Activated CD4-positive, alpha-beta T cell treated with anti-CD3 and anti-CD28 coated beads, Interleukin-2, amount 50 U/mL, for 1 hour (primary cell): ENCODE measurements at places on chromosomes 1 and 21.

DNA sequence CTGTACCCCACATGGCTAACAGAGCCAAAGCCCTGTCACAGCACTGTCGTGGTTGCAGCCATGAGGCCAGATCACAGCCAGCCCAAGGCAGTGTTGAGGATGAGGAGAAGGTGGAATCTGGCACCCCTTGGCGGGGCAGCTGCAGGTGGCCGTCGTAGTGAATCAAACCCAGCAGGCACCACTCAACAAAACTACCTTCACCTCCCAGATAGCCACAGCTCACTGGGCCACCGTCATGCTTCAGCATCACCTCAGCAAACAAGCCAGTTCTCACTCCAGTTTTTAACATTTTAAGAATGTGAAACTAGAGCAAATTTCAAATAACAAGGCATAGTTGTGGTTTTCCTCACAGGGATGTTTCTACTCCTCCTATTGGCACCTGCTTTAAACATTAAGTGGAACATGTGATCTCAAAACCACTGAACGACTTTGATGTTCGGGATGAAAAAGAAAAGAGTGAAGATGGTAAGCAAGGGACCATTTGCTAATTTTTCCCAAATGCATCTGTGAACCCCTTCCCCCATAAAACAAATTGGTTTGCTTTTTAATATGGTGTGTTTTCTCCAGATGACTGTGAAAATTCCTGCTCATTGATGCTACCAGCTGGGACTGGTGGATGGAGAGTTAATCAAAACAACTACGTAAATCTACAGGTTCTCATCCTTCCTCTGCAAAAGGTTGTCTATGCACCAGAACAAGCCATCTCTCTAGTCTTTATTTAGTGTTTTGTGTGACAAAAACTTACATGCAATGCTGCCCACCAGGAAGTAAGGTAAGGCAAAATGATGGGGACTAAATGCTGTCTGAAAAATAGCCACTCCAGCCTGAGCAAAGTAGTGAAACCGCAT, 45.5 kb downstream of the TOR1AIP2 start:
- no peak for DNase-seq

GRCh38 chr1:11684070-11684469, 3.1 kb upstream of the MAD2L2 start:
- no peak for DNase-seq

DNA sequence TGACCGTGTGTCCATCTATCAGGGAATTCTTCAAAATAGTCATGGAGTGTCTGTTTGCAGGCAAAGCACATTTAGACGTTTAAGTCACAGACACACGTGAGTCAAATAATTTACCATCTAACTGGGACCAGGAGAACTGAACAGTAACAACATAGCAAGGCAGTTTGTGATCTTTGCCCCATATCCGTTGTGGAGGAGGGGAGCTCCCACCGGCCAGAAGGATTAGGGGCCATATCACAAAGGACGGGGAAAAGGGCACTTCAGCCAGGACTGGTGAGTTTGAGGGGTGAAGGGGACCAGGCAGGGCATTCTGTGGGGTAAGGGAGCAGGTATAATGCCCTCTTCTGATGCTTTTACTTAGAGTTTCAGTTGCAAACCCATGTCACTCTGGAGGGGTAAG, 22.9 kb downstream of the ELAPOR1 start:
- no peak for DNase-seq

GRCh38 chr1:1068517-1069055, 5.5 kb downstream of the RNF223 start:
- DNase-seq: peak; percentile 65

DNA sequence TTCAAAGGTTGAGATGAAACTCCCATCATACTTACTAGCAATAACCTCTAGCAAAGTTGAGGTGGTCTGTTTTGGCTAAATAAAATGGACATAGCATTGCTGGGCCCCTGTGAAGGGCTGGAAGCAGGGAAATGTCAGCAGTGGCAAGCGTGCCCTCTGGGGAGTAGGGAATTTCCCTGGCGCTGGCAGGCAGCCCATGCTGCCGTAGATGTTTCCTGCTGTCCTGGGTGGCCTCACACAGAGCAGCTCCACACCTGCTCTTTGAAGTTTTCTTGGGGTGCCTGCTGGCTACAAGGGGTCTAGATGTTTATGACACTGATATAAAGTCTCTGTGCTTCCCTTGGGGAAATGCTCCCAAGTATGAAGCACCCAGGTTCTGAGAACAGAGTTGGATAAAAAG, 30.2 kb downstream of the ADARB1 start:
- DNase-seq: peak; percentile 13

DNA sequence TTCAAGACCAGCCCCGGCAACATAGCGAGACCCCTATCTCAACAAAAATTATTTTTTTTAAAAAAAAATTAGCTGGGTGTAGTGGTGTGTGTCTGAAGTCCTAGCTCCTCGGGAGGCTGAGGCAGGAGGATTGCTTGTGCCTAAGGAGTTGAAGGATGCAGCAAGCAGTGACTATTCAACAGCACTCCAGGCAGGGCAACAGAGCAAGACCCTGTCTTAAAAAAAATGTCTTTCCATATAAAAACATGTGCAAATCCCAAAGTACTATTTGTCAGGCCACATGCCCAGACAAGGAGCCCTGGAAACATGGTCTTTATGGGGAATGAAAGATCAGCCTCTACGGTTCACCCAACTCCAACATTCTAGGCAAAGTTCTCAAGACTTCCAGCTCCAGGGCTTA, 13.3 kb downstream of the IFFO2 start:
- no peak for DNase-seq

GRCh38 chr1:236133802-236134201, 8.5 kb upstream of the GPR137B start:
- no peak for DNase-seq

GRCh38 chr1:205983925-205984725, 19.1 kb downstream of the RAB7B start:
- DNase-seq: peak; percentile 6

GRCh38 chr1:244322791-244323521, 128.8 kb downstream of the ADSS2 start:
- DNase-seq: no peak

GRCh38 chr21:43193651-43194302, 25.0 kb downstream of the CRYAA start:
- DNase-seq: no peak

DNA sequence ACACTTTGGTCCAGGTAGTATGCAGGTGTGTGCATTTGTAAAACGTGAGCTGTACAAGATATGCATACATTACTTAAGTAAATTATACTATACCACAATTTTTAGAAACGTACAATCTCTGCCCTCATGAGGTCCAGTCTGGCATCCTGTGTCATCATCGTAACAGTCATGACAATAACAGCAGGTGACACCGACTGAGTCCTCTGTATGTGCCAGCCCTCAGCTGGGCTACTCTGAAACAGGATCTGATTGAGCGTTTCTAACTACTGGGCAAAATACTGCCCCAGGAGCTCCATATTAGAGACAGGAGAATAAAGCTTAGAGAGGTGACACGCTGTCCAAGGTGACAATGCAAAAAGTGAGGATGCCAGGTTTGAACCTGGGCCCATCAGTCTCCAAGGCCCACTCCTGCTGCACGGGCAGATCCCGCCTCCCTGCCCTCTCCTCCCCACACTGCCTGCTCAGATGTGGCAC, 47.2 kb upstream of the ECE1 start:
- DNase-seq: no peak

GRCh38 chr1:208245185-208245705, 1.1 kb upstream of the PLXNA2 start:
- peak; percentile 78 for DNase-seq

GRCh38 chr21:42338729-42339715, 11.8 kb downstream of the TFF2 start:
- DNase-seq: no peak

DNA sequence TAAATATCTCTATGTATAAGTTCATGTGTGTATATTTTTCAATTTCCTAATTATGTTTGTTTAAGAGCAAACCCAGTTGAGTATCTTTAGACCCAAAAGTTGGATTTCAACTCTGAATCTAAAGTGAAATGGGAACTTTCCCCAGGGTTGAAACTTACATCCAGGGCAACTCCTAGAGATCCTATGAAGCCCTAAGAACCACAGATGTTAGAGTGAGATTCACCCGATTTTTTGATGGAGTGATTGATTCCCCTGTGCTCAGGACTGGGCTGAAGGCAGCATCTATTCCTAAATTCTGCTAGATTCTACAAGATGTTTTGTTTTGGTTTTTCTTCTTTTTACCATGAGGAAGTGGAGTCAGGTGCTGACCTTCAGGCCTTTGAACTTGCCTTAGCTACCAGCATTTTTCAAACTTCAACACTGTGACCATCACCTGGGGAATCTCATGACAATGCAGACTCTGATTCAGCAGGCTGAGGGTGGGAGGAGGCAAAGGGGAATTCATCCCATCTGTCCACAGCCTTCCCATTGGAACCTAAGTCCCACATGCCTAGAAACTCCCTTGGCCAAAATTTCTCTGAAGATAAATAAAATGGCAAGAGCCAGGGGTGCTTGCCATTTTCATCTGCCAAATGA, 145.5 kb downstream of the ETS2 start:
- DNase-seq: no peak

- peak; percentile 67 for DNase-seq
Measured at GRCh38 chr1:156848461-156849150, 10.3 kb downstream of the INSRR start.

DNA sequence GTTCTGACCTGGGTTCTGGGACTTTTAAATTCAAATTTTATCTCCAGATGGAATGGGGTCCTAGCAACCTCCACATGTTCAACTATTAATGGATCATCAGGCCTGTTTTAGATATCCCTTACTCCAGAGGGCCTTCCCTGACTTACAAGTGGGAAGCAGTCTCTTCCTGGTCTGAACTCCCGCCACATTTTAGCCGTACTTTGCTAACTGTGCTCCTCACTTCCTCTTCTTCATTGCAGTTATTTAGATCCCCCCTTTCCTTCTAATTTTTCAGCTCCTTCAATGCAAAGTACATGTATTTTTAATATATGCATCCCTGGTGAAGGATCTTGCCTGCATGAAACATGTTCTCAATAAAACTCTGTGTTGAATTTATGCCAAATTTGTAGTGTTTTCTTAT, 3.7 kb downstream of the CD1A start:
- no peak for DNase-seq

DNA sequence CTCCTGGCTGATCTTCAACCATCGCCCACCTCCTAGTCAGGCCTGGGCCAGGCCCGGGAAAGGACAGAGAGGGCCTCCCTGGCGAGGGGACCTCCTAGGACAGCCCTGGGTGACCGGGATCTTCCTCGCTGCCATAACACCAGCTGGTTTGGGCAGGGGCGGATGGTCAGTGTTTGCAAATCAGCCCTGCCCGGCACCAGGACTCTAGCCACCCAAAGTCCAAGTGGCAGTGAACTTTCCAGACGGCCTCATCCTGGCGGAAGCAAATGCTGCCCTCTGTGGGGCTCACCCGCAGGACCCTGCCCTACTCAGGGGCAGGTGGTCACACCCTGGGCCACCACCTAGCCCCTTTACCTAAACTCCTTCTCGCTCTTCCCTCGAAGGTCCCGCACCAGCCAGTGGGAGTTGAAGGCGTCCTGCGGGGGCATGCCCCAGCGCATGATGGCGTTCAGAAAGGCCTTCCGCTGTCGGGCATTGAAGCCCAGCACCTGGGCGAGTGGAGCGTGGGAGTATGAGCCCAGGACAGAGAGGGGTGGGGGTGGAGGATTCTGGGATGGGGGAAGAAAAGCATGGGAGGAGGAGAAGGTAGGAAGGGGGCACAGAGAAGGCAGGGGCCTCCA, 55.3 kb downstream of the CHD5 start:
- DNase-seq: no peak

GRCh38 chr1:180428782-180429695, 73.3 kb downstream of the ACBD6 start:
- DNase-seq: no peak

- DNase-seq: no peak
Measured at GRCh38 chr1:75425001-75425650, 185.8 kb downstream of the SLC44A5 start.

GRCh38 chr1:205913451-205914154, 29.7 kb downstream of the SLC26A9 start:
- no peak for DNase-seq

DNA sequence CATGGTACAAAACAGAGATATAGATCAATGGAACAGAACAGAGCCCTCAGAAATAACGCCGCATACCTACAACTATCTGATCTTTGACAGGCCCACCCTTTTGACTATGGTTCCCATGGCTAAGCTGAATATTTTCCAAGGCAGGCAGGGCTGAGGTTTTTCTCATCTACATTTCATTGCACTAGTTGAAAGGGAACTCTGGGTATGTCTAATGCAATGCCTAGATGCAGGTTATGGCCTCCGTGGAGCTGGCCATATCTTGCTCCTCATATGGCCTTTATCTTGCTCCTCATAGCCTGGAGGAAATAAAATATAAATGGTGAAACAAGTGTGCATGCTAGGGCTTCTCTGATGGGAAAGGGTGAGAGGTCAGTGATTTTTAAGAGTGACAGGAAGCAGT, 10.6 kb downstream of the SPRR5 start:
- no peak for DNase-seq
